ENCODE measurements at places on chromosomes 5 and 9.

DNA sequence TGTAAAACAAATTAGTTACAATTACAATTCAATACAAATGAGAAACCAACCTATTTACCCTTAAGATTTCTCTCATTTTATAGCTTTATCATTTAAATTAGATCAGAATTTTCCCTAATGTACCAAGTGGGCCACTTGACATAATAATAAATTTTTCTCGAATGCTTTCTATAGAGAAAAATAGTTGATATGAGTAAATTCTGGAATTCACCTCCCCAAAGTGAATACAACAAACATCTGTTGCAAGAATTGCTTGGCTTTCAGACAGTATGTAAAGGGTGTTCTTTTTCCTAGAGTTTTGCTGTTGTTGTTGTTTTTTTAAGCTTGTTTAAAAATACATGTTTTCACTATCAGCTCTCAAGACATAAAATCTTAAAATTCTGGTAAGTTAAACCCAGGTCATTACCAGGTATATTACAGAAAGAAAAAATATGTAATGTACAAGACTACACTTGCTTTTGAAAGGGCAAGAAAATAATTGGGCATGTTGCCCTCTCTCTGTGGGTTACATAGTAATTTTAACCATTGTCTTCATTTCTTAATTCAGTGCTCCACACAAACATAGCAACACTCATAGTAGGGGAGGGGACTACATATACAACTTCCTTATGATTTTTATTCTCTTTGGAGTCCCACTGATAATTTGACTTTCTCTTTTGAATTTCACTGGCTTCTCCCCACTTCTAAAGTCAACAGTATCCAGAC is 200.6 kb downstream of the ARL15 start:
- DNase-seq, result no peak

- DNase-seq, result no peak
Measured at GRCh38 chr9:87667164-87667738, 58.7 kb upstream of the CTSL start.

DNA sequence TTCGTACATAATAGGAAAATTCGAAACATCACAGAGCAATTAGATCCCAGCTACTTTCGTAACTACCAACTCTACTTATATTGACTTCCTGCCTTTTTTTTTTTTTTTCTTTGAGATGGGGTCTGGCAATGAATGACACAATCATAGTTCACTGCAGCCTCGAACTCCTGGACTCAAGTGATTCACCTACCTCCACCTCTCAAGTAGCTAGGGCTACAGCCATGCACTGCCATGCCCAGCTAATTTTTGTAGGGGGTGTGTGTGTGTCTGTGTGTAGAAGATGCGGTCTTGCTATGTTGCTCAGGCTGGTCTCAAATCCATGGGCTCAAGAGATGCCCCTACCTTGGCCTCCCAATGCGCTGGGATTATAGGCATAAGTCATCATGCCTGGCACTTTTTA is 5.8 kb upstream of the PAIP2 start:
- DNase-seq, result no peak

DNA sequence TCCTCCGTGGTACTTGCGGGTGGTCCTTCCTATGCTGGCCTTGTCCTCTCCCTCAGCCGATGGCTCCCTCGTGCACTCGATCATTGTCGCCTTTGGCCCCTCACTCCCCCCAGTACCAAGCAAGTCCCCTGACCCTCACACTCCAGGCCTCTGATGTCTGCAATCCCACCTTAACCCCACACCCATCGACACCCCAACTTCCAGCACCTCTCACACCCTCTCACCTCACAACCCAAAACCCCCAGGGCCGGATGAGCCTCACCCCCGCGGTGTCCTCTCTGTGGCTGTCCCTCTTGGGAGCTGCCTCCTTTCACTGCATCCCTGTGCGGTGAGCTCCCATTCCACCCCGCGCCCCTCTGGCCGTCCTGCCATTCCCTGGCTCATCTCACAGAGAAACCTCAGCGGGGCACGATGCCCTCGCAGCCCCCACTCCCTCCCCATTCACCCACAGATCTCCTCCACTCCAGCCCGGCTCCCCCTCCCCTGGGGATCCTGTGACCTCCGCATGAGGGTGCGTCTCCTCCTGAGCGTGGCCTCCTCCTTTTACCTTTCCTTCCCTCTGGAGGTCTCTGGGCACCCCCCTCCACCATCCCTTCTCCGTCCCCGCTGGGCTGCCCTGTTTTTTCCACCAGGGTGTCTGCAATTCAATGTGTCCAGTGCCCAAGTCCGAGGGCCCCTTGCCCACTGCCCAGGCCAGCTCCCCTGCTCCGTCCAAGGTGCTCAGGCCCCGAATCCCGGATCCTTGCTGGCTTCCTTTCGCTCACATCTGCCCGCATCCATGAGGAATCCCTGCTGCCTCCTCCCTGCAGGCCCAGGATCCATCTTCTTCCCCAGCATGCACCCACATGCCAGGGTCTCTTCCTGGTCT is 15.8 kb upstream of the RNU6ATAC start:
- no peak for DNase-seq

- peak; percentile 62 for DNase-seq
Measured at GRCh38 chr9:71819115-71819739, 50.9 kb upstream of the CEMIP2 start.

DNA sequence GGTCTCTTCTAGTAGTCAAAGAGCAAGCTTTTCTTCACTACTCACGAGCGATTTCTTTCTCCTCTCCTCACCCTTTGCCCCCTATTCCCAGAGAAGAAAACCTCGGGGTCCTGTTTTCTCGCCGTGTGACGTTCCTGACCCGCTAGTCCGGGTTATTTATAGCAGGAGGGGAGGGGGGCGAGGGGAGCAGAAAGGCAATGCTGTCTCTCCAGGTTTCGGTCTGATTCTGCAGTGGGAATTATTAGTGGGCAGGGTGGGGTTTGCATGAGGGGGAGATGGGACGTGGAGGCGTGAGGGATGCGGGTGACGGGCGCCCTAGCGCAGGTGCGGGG is 847 bp upstream of the GABRB2 start:
- no peak for DNase-seq

DNA sequence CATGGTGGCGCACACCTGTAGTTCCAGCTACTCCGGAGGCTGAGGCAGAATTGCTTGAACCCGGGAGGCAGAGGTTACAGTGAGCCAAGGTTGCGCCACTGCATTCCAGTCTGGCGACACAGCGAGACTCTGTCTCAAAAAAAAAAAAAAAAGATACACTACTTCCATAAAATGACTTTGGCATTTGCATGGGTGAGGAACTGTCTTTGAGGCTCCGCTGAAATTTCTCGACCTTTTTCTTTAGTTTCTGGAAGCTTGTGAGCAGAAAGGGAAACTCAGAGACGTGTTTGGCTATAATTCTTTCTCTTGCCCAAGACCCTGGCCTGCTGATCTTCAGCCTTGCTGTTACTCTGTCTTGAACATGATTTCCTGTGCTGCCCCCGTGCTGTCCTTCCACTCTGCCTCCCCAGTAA is 37.3 kb downstream of the SPIN1 start:
- DNase-seq, result no peak

DNA sequence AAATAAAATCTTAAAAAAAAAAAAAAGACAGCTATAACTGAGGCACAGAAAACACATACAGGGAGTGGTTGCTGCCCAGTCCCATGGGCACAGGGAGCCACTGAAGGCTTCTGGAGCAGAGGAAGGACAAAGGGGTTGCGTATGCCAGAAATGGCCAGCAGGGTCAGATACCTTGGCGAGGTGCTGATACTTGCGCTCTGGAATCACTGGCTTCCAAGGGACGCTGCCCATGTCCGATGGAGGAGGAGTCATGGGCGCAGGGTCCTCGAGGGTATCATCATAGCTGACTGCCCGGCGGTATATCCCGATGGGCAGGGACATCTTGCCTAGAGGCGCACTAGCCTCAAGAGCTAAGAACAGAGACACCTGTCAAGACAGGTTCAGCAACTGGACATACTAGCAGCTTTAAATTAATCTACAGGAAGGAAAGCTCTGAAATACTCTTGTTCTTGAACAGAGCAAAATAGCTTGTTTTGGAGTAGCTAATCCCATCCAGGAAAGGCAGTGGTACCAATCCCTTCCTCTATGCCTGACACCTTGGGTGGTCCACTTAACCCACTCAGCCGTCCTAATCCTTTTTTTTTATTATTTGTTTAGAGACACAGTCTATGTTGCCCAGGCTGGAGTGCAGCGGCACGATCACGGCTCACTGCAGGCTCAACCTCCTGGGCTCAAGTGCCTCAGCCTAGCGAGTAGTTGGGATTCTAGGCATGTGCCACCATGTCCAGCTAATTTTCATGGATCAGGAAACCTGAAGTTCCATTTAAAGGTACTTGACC is 6.0 kb downstream of the KIAA1191 start:
- no peak for DNase-seq

- DNase-seq, result no peak
Measured at GRCh38 chr5:101580591-101580990, 677.5 kb upstream of the ST8SIA4 start.

- DNase-seq, result no peak
Measured at GRCh38 chr9:105993116-105993854, 298.9 kb downstream of the TMEM38B start.

GRCh38 chr5:35320029-35320428 is 89.7 kb upstream of the PRLR start:
- no peak for DNase-seq

DNA sequence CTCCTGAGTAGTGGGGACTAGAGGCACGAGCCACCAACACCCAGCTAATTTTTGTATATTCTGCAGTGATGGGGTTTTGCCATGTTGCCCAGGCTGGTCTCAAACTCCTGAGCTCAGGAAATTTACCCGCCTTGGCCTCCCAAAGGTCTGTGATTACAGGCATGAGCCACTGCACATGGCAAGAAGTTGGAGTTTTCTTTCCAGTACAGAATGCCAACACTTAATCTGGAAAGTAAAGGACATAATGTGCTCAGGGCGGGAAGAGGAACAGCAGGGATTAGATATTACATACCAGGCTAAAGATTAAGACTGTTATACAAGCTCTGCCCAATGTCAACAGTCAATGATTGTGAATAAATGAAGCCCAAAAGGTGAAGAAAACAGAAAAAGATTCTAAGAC is 47.2 kb upstream of the AGXT2 start:
- DNase-seq, result no peak

GRCh38 chr9:96133321-96134021 is 168.5 kb downstream of the HSD17B3 start:
- DNase-seq, result no peak

GRCh38 chr5:143758750-143759149 is 53.2 kb upstream of the HMHB1 start:
- no peak for DNase-seq

DNA sequence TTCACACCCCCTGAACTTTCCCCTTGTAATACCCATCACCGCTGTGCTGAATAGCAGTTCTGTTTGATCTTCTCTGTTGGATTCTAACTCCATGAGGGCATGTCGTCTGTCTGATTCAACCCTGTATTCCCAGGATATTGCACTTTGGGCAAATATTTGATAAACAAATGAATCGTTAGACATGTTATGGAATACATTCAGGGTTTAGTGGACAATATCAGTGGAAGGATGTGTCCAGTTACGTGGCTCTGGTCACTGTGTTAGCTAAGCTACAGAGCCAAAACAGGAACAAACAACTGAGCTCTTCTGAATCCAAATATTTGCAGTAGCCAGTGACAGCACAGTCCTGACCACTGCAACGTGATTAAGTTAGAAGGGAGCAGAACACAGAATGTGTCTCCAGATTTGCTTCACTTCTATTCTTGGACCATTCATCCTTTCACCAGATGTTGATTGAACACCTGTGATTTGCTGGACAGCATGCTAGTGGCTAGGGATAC is 13.2 kb downstream of the ANGPTL2 start:
- no peak for DNase-seq

GRCh38 chr9:110028271-110028670 is 179.7 kb downstream of the C9orf152 start:
- DNase-seq, result no peak

DNA sequence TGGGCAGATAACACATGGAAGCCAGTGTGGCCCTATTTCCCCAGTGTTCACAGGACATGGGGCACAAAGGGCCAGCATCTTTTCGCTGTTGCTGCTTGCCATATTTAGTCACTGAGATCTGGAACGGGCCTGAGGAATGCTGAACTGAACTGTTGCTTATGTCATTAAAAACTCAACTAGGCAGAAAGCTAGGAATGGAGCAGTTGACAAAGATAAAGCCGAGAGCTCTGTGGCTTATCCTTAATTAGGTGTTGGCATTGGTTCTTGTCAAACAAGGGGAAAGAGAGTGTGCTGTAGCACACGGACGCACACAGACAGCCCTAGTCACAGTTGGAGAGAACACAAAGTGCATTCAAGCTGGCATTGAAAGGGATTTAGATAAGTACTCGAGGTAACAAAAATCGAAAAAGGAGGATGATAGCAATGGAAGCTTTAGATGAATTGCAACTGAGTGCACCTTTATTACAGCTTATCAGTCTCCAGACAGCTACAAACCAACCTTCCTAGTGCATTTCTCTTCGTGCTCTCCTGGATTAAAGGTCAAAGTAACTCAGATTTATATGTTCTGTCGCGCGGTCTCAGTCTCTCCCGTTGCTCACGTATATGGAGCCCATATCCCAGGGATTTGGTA is 450.2 kb upstream of the ZNF608 start:
- no peak for DNase-seq

DNA sequence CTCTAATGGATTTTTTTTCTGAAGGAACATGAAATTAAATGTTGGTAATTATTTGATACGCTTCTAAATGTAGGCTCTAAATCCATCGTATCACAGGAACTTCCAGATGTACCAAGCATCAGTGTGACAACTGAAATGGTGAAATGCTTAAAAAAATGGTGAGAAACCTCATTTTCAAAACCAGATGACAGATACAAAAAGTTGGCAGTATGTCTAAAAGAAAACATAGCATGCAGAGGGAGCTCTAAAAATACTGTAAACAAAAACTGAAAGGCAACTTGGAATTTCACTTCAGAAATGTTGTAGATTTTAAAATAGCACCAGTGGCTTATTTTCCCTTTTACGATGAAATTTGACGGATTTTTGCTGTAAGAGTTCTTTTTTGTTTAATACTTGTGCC is 1043.6 kb upstream of the WWC1 start:
- no peak for DNase-seq

- DNase-seq, result no peak
Measured at GRCh38 chr9:96618209-96619123, 1.2 kb downstream of the CDC14B start.

GRCh38 chr9:22838266-22838665 is 391.6 kb downstream of the DMRTA1 start:
- DNase-seq, result no peak

- DNase-seq, result no peak
Measured at GRCh38 chr5:97923496-97923895, 740.4 kb upstream of the RIOK2 start.

GRCh38 chr5:33816791-33817190 is 75.0 kb downstream of the ADAMTS12 start:
- DNase-seq, result no peak

GRCh38 chr9:121852651-121853616 is 201.5 kb downstream of the DAB2IP start:
- DNase-seq, result no peak

DNA sequence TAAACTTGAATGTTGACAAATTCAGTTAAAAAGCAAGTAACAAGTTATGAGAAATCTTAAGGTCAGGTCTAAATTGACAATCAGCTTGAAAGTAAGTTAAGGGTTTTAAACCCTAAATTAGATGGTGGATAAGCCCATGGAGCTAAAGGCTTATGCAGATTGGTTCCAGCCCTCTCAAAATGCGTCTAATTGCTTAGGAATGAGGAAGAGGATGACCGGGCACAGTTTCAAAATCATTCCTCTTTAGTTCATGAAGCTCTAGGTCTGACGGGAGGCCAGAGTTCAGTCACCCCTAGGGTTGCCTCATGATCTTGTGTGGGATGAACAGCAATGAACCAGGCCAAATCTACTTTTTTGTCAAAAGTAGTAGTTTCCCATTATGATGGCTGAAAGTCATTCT is 75.4 kb downstream of the SLC38A9 start:
- DNase-seq, result no peak

- DNase-seq, result no peak
Measured at GRCh38 chr9:120663380-120663779, 50.9 kb downstream of the MEGF9 start.
